Fibroblast of gingiva (primary cell): ENCODE measurements at places on chromosomes 4 and X.
A peak's percentile ranks its signal among the peaks of the same experiment; 100 is the strongest.

DNA sequence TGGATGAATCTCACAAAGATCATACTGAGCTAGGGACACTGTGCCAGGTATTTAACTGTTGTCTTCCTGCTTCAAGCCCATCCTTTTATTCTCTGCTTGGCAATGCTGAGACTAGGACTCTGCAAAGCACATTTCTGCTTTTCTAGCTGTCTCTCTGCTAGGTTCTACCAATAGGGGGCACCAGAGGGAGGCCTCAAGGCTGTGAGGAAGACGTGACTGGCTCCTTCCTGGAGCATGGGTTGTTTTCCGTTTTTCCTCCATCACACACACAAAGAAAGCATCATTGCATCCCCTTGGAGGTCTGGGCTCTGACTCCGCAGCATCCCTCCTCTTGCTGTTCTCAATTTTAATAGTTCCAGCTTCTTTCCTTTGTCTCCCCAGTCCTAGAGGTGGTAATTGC is 10.9 kb upstream of the DCTD start:
- no peak for DNase-seq

GRCh38 chrX:1386338-1387127 is 5.4 kb downstream of the SLC25A6 start:
- no peak for DNase-seq

- no peak for DNase-seq
Measured at GRCh38 chrX:68060506-68061205, 372.6 kb downstream of the OPHN1 start.

DNA sequence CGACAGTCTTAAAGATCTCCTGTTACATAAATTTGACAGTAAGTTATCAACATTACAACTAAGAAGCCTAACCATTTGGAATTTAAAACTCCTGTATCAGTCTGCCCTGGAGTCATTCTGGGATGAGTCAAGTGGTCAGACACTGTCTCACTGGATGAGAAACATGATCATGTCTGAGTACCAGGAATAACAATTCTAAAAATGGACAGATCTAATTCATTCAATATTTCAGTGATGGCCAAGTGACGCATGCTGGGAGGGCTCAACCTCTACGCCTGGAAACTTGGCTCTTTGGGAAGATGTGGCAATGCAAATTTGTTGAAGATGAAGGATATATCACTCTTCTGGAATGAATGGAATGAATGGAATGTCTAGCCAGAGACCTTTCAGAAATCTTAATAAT is 1427.2 kb downstream of the STIM2 start:
- peak; percentile 95 for DNase-seq

DNA sequence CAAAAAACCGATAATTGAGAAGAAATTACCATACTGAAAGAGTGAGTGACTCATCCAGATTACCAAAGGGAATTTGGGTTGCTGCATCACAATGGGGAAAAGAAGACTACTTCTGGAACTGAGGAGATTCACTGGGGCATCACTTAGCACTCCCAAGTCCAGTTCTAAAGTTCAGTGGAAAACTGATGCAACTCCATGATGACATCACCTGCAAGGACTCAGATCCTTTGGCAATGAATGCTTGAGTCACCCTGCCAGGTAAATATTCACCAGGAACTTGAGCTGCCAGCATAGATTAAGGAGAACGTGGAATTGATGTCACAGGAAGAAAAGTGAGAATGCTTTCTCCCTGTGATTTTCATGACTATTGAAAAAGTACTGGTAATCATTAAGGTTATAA is 32.0 kb upstream of the SMIM10L2A start:
- DNase-seq = no peak

GRCh38 chrX:36160081-36160480 is 240.5 kb downstream of the CFAP47 start:
- no peak for DNase-seq
